GM12878 (cell line): ENCODE measurements at places on chromosomes 3 and 15. TPM values are rescaled to one million over a fixed set of nuclear protein-coding genes. Genes with fewer than 3 reads are reported as not detected.
A peak's percentile ranks its signal among the peaks of the same experiment; 100 is the strongest.

- DNase-seq = no peak
These were observed 429.2 kb downstream of the CADM2 start for GRCh38 chr3:85387913-85388505.

DNA sequence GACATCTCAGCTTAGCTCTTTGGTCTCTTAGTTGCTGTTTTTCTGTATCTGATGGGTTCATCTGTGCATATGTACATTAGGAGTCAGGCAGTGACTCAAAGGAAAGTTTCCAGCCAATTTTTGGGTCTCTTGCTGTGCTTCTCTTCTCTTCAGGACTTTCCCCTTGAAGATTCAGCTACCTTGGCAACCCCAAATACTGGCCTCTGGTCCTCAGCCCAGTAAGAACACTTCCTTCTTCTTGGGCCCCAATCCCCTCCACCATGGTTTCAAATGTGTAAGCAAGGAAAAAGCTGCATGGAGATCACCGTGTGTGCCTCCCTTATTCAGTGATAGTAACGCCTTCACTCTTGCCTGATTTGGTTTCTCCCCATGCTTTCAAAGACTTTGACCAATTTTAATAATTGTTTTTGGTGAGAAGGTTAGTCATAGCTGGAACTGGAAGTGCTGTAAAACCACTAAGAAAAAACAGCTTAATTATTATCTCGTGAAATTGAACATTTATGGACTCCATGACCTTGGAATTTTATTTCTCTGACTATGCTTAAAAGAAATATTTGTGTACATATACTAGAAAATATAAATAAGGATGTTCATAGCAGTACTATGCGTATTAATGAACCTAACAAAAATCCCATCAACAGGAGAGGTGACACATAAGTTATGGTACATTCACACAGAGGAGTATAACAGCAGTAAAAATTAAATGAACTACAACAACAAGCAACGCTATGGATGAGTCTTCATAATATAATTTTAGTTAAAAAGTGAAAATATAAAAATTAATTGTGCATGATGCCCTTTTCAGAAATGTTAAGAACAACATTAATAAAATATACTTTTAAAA lies 125.3 kb upstream of the BCL6 start:
- no peak for DNase-seq

Gene NFKBIZ
- total RNA-seq = 27.0 and 27.3 TPM in 2 replicates

- DNase-seq = no peak
These were observed 1336.3 kb upstream of the CADM2 start for GRCh38 chr3:83622526-83622925.

GRCh38 chr3:103791786-103792515 lies 1357.1 kb downstream of the ZPLD1 start:
- DNase-seq = no peak

DNA sequence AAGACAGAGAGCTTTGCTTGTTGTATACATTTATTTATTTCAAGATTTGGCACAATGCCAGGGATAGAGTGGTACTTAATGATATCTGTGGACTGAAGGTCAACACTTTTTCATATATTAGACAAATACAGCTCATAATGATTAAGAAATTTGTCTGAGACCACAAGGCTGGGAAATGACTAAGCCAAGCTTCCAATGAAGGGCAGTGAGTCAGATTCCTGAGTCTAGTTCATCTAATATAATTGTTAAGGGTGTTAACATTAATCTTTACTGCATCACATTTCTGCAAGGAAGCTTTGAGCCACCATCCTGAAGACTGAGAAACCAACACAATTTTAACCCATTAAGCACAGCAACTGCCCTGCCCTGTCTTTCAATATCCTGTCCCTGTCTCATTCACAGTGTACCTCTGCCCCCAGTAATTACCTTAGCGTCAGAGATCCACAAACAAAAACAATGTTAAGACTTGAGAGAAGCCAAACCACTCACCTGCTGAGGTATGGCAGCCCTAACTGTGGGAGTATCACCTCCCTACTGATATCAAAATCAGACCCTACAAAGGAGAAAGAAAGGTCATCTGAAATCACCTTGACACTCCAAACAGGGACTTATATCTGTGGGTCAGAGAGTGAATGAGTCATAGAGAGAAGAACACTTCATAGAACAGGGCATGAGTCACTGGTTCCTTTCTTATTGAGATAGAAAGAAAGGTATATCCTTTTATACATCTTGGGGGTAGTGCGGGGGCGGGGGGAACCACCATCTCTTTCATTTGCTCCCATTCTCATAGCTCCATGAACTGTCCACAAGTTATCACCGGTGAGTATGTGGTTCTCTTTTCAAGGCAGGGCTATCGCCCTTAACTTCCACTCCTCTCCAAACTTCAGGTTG lies 74.7 kb downstream of the MAGI1 start:
- DNase-seq = peak; percentile 40

Gene CLSTN2
- total RNA-seq = 0.03 and 0.05 TPM in 2 replicates

GRCh38 chr15:70096215-70097062 lies 1.3 kb downstream of the TLE3 start:
- no peak for DNase-seq

Gene GP9
- not detected in 2 replicates for total RNA-seq

Gene CCR9
- 1.8 and 2.3 TPM in 2 replicates for total RNA-seq

GRCh38 chr15:72758182-72758581 lies 25.4 kb downstream of the ADPGK start:
- no peak for DNase-seq

DNA sequence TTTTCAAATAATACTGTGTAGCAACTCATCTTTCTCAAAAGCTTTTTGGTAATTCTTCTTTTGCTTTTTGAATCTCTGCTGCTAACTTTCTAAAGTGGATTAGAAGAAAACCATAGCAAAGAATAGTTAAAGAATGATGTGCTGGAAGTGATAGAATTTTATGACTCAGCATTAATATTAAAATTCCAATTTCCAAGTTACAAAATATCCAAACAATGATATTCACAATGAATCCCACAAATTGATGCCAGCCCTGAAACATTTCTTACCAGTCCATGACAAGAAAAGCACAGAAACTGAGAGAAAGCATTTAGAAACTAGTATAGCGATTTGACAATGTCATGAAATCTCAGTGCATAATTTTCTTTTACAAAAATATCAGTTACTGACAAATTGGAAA lies 482.2 kb downstream of the RBMS3 start:
- no peak for DNase-seq

GRCh38 chr3:126180477-126181397 lies at the start of gene ALDH1L1:
Gene ALDH1L1 (minus strand): TSS chr3:126180586. CDS start chr3:126160979, 19,607 bp downstream.
- no peak for DNase-seq

- no peak for DNase-seq
These were observed 338.5 kb upstream of the THBS1 start for GRCh38 chr15:39242345-39242744.

- DNase-seq = peak; percentile 88
These were observed 307.9 kb upstream of the CBLB start for GRCh38 chr3:106176734-106177133.

- no peak for DNase-seq
These were observed 225.4 kb downstream of the CTNNB1 start for GRCh38 chr3:41424543-41425300.

DNA sequence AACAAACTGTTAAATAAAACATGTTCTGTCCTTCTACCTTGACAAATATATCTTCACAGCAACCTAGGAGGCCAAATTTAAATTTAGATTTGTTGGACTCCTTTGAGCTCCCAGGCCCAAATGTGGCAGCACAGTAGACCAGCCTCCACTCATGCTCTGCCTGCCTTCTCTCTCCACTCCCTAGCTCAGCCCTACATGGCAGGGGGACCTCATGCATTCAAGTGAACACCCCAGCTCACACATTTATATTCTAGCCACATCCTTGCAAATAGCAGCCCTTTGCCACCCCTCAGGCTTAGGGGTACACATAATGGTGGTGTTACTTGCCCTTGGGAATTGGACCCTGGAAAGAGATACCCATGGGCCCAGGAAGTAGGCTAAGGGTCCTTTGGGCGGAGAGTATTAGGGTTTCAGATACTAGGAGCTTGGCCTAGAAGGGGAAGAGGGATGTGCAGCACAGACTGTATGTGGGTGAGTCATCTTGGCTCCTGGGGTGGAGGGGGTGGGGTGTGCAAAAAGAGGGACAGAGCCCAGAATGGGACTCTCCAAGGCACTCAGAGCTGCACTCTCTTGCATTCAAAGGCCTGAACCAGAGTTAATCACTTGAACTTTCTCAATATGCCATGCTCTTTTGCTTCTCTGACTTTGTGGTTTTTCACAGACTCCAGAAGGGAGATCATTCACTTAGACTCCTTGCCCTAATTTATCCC lies 268.4 kb upstream of the ROPN1 start:
- DNase-seq = no peak

Gene FNDC3B
- total RNA-seq = 35.0 and 35.8 TPM in 2 replicates

DNA sequence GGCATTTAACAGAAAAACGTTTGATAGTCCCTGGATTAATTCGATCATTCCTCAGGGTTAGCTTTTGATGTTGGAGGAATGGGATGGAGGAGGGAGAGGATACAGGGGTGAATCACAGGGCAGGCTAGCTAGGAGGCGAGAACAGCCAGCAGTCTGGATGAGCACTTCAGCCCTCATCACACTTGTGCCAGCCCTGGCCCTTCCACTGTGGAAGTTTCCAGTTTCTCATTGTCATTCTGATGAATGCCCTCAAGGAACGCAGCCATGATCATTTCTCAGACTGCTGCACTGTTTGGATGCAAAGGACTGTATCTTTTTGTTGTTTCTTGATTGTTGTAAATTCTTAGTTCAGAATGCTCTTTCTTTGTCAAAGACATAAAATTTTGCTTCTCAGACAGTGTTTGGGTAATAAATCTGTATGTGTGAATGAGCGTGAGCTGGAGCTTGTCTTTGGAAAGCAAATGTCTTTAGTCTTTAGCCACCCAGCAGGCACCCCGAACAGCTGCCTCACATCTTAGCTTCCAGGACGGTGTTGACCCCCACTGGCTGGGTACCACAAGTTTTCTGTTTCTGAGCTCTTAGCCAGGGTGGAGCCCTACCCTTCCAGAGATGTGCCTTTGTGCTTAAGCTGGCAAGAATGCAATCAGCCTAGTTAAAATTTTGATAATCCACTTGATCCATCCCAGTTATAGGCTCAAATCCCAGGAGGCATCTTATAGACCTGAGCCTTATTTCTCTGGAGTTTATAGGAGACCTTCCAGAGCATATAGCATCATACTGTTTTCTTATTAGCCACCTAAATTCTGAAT lies 121.1 kb downstream of the PDCD6IP start:
- DNase-seq = no peak
